ENCODE measurements at places on chromosomes 6 and 20.

GRCh38 chr20:8602389-8603116 lies 466.3 kb upstream of the PLCB4 start:
- no peak for DNase-seq

GRCh38 chr6:139343052-139343750 lies 31.2 kb downstream of the CITED2 start:
- DNase-seq = no peak

DNA sequence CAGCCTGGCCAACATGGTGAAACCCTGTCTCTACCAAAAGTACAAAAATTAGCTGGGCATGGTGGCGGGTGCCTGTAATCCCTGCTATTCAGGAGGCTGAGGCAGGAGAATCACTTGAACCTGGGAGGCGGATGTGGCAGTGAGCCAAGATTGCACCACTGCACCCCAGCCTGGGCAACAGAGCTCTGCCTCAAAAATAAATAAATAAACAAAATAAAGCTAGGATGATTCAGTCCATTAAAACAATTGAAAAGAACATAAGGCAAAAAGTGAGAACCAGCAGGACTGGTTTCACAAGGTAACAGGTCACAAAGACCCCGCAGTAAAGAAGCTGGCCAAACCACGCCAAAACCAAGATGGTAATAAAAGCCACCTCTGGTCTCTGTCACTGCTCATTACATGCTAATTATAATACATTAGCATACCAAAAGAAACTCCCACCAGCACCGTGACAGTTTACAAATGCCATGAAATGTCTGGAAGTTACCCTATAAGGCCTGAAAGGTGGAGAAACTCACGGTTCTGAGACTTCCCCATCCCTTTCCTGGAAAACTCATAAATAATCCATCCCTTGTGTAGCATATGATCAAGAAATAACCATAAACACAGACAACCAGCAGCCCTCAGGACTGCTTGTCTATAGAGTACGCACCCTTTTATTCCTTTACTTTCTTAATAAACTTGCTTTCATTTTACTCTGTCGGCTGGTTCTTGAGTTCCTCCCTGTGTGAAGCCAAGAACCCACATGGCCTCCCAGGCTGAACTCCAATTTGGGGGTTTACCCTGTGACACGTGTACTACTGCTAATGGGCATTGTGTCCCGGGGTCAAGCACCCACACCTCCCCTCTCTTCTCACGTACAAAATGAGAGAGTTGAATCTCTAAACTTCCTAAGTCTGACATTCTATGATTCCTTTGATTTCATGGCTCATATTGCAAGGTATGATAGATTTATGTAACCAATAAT lies 10.2 kb downstream of the LAMA4 start:
- DNase-seq = no peak

DNA sequence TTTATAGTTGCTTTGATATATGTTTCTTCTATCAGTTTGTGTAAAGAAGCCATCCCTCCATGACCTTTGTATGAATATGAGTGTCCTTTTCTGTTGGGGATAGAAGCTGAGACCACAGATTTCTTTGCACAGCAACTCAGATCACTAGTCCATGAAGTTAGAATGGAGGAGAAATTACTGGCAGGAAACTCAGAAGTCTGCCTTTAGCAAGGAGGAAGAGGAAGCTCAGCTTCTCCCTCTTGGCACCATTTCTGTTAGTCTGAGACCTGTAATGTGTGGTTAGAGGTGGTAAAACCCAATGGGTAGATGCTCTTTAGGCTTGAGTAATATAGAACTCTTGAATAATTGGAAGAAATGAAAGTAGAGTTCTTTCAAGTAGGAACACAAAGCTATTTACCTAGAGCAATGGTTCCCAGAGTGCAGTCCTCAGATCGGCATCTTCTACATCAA lies 995.3 kb upstream of the FLRT3 start:
- DNase-seq = no peak

GRCh38 chr20:58223358-58223941 lies 5.0 kb downstream of the ANKRD60 start:
- DNase-seq = no peak

- no peak for DNase-seq
These were observed 11.6 kb upstream of the MAN1A1 start for GRCh38 chr6:119361209-119361608.

DNA sequence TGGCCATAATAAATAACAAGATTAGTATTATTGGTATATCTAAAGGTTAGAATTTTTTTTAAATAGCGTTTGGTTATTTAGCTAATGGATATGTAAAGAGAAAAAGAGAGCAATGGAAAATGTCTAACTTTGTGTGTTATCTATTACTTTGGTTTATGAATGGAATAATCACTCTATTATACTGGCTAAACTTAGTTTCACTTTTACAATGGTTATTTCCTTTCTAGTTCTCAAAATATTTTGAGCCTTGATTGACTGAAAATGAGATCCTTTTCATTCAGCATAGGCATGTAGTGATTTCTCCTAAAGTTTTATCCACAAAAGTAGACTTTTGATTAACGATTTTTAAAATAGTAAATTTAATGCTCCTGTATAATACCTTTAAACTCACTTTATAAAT lies 51.6 kb upstream of the MLIP start:
- no peak for DNase-seq

GRCh38 chr20:2385026-2385425 lies 4.3 kb downstream of the TGM6 start:
- DNase-seq = no peak

- DNase-seq = no peak
These were observed 58.1 kb downstream of the RPRD1B start for GRCh38 chr20:38091441-38092216.

- DNase-seq = no peak
These were observed 951.6 kb downstream of the TFAP2A start for GRCh38 chr6:9463311-9463710.

DNA sequence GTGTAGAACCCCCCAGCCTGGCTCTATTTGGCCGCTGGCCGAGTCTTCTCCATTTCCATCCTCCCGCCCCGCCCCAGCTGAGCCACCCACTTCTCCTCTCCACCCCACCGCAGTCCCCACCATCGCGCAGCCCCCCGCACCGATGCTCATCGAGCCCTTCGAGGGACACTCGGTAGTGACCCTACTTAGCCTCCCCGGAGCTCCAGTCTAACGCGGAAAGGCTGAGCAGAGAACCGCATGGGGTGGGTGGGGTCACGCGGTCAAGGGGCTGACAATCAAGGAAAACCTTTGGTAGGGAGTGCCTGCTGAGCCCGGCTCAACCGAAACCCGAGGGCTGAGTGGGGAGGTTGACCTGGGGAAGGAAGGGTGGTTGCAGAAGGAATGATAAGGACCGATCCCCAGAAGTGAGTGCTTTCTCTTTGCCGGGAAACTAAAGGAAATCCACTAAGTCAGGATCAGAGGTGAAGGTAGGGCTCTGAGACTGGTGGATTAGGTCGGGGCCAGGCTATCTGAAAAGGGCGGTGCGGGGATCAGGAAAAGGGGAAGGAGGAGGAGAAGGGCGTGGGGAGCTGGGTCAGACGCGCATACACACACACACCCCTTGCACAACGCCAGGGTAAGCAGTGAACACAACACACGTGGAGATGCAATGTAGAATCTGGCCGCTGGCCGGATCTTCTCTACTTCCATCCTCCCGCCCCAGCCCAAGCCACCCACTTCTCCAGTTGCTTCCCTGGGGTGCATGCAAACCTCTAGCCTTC lies 49.8 kb downstream of the CPXM1 start:
- DNase-seq = no peak

GRCh38 chr20:13119583-13119982 lies 101.5 kb upstream of the ISM1 start:
- no peak for DNase-seq

DNA sequence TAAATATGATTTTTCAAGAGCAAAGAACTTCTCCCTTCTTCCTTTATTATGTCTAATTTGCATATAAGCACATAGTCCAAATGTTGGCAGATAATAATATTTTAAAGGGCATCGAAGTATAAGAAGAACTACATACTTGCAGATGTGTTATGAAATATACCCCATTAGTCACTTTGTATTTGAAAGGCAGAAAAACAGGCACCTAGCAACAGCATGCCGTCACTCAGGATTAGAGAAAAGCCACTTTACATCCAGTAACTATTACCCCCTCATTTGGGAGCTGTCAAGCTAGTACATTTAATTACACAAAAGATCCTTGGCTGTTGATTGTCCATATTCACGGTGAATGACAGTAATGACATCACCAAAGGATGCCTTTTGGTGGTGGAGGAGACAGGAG lies 99.3 kb upstream of the ARMC2 start:
- DNase-seq = no peak

DNA sequence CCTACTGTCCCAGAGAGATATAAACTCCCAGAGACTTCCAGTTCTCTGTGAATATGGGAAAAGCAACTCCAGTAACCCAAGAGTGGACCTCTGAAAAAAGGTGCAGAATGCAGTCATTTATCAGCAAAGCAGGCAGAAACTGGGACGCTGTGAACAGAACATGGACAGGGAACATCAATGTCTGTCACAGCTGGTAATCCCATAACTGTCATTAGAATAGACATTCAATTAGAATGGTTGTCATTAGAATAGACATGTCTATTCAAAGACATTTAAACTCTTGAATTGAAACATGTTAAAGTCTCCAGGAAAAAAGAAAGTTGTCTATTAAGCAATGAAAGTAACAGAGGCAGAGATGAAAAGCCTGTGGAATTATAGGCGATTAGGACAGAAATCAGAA lies 302.1 kb downstream of the BTBD3 start:
- no peak for DNase-seq

DNA sequence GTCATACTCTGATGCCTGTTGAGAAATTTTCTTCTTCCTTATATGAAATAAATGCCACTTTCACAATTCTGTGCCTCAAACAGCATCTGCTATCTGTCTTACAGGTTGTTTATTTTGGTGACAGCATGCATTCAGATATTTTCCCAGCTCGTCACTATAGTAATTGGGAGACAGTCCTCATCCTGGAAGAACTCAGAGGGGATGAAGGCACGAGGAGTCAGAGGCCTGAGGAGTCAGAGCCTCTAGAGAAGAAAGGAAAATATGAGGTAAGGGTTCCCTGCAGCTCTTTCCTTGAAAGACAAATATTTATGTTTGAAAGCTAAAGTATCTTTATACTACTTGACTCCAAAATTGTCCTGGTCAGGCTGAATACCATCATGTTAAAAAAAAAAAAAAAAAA lies 15.8 kb downstream of the TSPYL4 start:
- DNase-seq = no peak

- no peak for DNase-seq
These were observed 15.3 kb downstream of the TRAF3IP2 start for GRCh38 chr6:111590209-111590980.

DNA sequence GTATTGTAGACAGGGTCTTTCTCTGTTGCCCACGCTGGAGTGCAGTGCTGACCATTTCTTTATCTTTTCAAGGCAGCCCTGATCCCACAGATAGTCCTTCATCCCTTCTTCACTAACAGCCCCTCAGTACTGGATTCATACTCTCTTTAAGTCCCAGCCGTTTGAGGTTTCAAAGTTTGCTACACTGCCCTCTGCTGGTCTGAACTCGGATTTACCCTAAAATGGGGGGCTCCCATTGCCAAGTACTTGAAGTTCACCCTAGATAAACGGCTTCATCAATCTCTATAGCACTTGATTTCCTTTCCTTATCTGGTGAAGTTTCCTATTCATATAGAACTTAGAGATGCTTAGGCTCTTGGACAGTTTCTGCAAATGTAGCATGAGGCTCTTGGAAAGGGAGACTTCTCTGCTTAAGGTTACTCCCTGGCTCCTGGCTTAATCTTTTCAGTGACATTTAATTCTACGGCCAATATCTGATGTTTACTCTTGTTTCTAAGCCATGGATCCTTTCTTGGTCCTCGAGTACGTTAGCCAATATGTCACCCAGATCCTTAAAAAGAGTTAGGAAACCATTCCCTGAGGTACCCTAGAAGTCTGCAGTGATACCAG lies 21.4 kb upstream of the PREP start:
- no peak for DNase-seq

Data from D721Med (cell line).